ENCODE measurements at places on chromosomes 3 and 15.
A peak's percentile ranks its signal among the peaks of the same experiment; 100 is the strongest.

DNA sequence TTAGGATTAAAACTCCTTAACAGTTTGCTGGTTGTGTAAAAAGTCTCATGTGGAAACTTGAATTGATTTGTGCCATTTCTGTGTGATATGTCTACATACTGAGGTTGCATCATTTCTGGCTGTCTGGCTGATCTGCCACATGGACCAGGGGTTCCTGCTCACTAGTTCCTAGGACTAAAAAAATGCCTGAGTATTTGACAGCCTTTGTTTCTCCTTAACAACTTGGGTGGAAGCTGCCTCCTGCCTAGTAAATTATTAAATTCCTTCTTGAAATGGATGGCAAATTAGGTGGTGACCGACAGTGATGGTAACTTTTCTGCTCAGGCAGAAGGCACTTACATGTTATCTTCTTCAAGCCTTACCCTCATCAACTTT, 226.9 kb upstream of the MRPL3 start:
- DNase-seq: no peak

DNA sequence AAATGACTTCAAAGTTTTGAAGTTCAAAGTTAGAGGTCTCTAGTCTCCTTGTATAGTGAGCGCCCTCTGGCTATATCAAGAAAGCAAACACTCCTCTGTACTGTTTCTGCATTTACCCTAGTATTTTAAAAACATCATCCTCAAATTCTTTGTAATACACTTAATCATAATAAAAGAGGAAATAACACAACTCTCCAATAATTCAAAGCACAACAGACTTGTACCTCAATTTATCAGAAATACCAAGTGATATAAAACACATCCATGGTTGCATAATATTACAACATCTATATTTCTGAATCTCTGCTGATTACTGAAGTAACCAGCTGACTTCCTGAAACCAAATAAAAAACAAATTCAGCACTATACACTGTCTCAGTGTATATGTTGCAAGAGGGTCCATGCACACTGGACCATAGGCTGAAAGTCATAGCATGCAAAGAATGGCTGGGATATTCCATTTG, 12.5 kb downstream of the PLOD2 start:
- DNase-seq: no peak

GRCh38 chr3:194369522-194370279, at the start of gene LRRC15:
TSS of gene LRRC15 (minus strand) at chr3:194369743. CDS start at chr3:194361043, 8,700 bp downstream.
- no peak for DNase-seq

- no peak for DNase-seq
Measured at GRCh38 chr3:56291953-56292352, 176.3 kb downstream of the ERC2 start.

- DNase-seq: no peak
Measured at GRCh38 chr3:184260724-184261269, 556 bp downstream of the CAMK2N2 start.

DNA sequence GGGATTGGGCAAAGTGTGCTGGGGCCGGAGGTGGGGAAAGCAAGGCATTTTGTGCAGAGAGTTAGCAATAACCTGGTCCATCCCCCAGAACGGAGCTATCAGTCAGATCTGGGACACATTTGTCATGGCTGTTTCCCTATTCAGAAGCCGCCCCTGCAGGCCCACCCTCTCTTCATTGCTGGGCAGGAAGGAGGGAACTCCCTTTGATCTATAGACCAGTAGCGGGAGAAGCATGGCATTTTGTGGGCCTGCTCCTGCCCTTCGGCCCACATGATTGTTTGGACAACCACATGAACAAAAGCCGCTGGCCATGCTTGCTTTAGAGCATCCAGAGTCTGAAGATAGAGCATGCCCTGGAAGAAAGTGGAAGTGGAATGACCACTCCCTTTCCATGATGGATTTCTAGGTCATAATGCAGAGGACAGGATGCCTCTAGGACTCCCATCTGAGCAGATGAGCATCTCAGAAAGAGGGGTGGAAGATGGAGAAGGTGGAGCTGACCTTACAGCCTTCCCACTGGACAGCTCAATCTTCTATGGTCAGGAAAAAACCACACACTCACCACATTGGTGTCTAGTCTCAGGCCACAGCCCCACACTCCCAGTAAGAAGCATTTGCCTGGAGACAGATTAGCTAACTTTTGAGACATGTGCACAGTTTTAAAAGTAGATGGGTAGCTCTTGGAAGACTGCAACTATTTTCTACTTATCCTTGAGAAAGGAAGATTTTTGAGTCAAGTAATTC, 11.9 kb upstream of the LRTM1 start:
- DNase-seq: no peak

GRCh38 chr15:71962537-71962936, 152.2 kb downstream of the NR2E3 start:
- DNase-seq: no peak

DNA sequence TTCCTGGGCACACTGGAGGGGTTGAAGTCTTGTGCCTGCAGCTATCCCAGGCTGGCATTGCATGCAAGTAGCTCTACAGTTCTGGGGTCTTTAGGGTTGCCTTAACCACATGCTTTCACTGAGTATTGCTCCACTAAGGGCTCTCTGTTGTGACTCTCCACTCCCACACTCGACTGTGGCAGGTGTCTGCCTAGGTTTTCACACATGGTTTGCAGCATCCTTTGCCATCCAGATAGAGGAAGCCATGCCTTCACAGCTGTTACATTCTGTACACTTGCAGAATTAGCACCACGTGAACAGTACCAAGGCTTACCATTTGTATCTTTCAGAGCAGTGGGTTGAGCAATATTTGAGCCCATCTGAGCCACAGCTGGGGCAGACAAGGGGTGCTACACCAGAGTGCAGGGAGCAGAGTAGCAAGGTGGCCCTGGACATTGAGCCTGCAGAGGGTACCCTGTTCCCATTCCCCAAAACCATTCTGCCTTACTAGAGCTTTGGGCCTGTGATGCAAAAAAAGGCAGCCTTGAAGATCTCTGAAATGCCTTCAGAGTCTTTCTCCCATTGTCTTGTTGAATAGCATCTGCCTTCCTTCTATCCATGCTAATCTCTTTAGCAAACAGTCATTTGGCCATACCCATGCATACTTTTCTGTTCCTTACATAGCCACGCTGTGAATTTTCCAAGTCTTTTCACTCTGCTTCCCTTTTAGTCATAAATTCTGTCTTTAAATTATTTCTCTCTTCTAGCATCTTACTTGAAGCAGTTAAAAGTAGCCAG, 95.2 kb upstream of the PLCL2 start:
- no peak for DNase-seq

DNA sequence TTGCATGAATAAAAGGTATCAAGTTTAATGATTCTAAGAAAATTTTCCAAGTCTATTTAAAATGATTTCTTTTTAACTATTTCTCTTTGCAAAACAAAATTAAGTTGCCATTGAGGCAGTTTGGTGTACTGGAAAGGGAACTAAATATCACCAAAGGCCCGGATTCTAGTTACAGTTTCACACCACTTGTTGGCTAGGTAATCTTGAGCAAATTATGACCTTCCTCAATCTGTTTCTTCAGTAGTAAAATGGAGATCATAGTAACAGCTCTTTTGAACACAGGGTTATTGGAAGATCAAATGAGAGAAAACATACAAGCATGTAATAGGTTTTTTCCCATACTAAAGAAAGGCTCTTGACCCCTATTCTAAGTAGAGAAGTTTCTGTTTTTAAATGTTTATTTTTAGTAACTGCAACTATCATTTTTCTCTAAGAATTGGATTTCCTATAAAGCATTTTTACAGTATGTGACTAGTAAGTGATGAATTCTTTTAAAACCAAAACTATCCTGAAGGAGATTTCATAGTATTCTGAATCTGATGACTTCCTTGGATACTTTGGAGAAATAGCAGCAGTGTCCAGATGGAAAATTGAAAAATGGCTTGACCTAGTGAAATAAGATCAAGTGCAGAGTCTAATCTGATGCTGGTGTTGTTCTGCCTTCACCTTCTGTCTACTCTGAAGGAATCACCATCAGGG, 15.7 kb downstream of the SCAANT1 start:
- DNase-seq: no peak

DNA sequence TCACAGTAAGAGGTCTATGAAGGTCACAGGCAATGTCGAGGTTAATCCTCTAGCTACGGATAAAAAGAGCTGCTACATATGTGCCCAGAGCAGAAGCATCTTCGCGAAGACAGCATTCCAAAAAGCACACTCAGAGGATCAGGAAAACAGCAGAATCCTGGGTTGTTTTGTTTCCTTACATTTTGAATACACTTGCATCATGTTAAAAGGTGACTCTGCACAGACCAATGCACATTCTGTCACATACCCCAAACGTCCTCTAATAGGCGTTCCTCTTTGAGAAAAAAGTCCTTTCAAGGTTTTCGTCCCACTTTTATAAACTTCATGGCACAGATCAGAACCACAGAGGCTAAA, 52.7 kb downstream of the VGLL4 start:
- DNase-seq: no peak

DNA sequence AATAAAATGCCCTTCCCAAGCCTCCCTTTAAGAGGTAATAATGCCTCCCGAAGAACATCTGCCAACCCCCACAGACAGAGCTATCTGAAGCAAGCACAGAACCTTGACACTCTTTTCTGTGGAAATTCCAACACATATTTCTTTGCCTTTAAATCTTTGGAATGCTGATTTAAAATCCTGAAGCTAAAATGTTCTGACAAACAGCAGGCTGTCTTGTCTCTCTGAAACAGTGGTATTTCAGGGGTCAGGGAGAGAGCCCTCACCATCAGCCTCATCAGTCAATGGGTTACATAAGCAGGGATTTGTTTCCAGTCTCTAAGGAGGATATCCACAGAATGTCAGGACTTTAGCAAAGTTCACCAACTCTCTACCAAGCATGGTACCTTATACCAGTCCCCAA, 27.8 kb upstream of the ARHGEF3 start:
- no peak for DNase-seq

- DNase-seq: no peak
Measured at GRCh38 chr3:160287666-160288065, 62.4 kb downstream of the C3orf80 start.

- DNase-seq: no peak
Measured at GRCh38 chr15:56757875-56758274, 24.6 kb upstream of the ZNF280D start.

DNA sequence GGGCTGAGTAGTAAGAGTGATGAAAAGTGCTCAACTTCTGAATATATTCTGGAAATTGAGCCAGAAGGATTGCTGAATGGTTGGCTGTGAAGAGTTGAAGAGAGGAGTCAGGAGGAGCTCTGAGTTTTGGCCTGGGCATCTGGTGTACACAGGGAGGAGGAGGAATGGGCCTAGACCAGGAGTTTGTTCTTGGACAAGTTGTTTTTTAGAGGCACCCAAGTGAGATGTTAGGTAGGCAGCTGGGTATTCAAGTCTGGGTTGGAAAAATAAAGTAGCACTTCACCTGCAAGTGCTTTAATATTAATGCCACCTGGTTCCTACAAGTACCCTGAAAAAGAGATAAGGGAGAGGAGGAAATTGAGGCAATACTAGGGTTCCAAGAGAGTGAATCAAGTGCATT, 14.7 kb downstream of the BSN start:
- DNase-seq: no peak

GRCh38 chr15:67700023-67700422, 125.3 kb upstream of the SKOR1 start:
- no peak for DNase-seq

GRCh38 chr3:5275529-5275928, 88.0 kb downstream of the EDEM1 start:
- no peak for DNase-seq

DNA sequence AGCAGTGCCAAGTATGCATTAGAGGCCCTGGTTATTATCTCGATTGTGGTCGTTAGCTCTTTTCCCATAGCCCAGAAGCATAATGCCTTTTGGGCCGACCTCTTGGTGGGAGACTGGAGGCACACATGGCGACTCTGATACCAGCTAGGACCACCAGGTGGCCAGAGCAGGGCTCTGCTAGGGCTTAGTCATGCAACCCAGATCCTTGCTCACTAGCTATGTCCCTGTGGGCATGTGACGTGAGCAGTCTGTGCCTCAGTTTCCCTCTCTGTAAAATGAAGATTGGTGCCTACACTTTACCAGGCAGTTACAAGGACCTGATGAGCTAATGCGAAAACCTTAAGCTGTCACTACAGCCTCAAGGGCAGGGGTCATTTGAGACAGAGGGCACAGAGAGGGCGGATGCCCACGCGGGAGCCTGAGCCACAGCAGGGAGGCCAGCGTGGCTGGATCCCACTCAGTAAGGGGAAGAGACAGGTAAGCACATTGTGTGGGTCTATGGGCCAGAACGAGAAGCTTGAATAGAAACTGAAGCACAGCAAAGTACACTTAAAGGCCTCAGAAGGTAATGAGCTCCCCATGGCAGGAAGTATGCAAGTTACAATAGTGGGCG, 8.8 kb downstream of the KLF15 start:
- peak; percentile 12 for DNase-seq

GRCh38 chr3:182523836-182524235, 269.5 kb upstream of the ATP11B start:
- no peak for DNase-seq

- DNase-seq: no peak
Measured at GRCh38 chr3:95351158-95351557, 1288.3 kb downstream of the NSUN3 start.

DNA sequence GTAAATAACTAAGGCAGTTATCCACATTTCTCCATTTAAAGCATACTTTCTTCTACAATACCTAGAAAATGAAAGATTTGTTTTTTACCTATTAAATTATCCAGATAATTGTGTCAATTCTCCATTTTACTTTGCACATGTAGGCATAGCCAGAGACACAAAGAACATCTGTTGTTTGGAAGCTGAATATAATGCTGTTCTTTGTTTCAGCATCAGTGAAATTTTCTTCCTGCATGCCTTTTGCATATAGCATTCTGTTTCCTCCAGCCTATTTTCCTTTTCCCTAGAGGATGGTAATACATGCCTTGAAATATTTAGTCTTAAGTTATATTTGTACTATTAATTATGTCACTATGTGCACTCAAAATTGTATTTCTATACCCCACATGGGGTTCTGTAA, 233.7 kb downstream of the CNTN6 start:
- no peak for DNase-seq

GRCh38 chr15:53978253-53978906, at the start of gene UNC13C:
TSS of gene UNC13C (plus strand) at chr15:53978441. CDS start at chr15:54012904, 34,463 bp downstream.
- peak; percentile 70 for DNase-seq

GRCh38 chr3:108346301-108347227, 50.2 kb downstream of the HHLA2 start:
- DNase-seq: no peak

- DNase-seq: no peak
Measured at GRCh38 chr3:463252-464192, 267.0 kb downstream of the CHL1 start.

DNA sequence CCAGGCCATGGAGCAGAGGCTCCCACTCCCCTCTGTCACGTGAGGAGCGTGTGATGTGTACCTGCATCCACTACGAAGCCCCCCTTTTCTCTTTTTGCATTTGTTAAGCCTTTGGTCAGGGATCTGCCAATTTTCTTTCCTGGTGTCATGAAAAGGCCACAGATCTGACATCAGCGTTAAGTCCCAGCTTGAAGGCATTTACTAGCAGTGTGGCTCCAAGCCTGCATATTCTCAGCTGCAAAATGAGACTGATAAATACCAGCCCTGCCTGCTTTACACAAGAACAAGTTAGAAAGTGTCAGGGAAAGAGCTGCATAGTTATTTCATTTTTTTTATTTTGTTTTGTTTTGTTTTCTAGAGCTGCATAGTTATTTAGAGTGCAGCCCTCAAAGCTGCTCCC, 2.3 kb upstream of the ANKRD63 start:
- DNase-seq: no peak

- peak; percentile 47 for DNase-seq
Measured at GRCh38 chr15:70025413-70026296, 72.1 kb downstream of the TLE3 start.

All from right forelimb (tissue), 1 donor.